Prostate gland (tissue), 2 donors: ENCODE measurements at places on chromosomes 6 and 20. TPM values are rescaled to one million over a fixed set of nuclear protein-coding genes. Genes with fewer than 3 reads are reported as not detected.

GRCh38 chr20:38875175-38875993, 50.8 kb upstream of the FAM83D start:
- no peak overlapping the region for H3K4me3 ChIP-seq
- no peaks in the 10 kb centered on the region for H3K27me3 ChIP-seq
- H3K4me1 ChIP-seq, result no peaks in the 10 kb centered on the region
- no peak overlapping the region for H3K27ac ChIP-seq

PPP1R14C gene
- total RNA-seq, result 14.8 TPM

GRCh38 chr6:42446370-42446769, 5.4 kb downstream of the TRERF1 start:
- no peaks in the 10 kb centered on the region for H3K27me3 ChIP-seq
- H3K36me3 ChIP-seq, result no peaks in the 10 kb centered on the region
- no peak for DNase-seq
- H3K4me1 ChIP-seq, result peaks cover 16% of the 10 kb centered on the region

DNA sequence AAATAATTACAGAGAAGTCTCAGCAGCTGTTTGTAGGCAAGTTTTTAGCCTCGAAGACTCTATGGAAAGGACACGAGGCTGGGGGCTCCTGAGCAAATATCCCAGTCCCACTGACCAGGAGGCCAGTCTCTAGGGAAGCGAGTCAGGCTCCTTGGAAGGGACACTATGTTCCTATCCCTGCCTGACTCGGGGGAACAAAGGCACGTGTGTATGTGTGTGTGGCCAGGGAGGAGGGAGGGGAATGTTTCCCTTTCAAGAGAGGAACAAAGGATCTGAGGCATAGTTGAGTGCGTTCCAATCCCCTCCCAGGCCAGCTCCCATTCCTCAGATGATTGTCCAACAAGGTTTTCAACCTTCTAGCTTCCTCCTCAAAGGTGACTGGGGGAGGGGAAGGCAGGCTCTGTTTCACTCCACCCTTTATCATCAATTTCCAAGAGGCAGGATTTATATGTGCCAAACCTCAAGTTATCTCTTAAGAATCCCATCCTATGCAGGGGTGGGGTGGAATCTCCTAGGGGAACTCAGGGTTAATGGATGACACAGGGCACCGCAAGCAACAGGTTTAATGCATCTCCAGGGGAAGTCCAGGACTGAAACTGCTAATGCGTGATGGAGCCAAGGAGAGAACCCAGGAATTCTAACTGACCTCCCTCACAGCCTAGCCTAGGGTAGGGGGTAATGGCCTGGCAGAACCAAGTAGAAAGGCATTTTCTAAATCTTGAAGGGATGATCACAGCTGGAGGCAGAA, 9.9 kb downstream of the BCL2L1 start:
- peaks cover 39% of the 10 kb centered on the region for H3K4me1 ChIP-seq
- H3K4me3 ChIP-seq, result peak overlapping the region; percentile 8
- H3K27me3 ChIP-seq, result no peaks in the 10 kb centered on the region
- peak overlapping the region; percentile 96 for H3K27ac ChIP-seq

GRCh38 chr20:52270001-52270606, 78.5 kb upstream of the ZFP64 start:
- H3K4me3 ChIP-seq, result no peak overlapping the region
- no peak for DNase-seq
- H3K4me1 ChIP-seq, result no peaks in the 10 kb centered on the region
- H3K27ac ChIP-seq, result no peak overlapping the region
- no peaks in the 10 kb centered on the region for H3K36me3 ChIP-seq
- H3K27me3 ChIP-seq, result no peaks in the 10 kb centered on the region

- H3K36me3 ChIP-seq, result no peaks in the 10 kb centered on the region
- H3K4me1 ChIP-seq, result no peaks in the 10 kb centered on the region
- no peak for DNase-seq
- no peak overlapping the region for H3K27ac ChIP-seq
- H3K4me3 ChIP-seq, result no peak overlapping the region
- no peaks in the 10 kb centered on the region for H3K27me3 ChIP-seq
These were observed 19.7 kb upstream of the SYNJ2 start for GRCh38 chr6:157961832-157962575.
